Mesendoderm (in vitro differentiated cells): ENCODE measurements at places on chromosomes 1 and 21.
A peak's percentile ranks its signal among the peaks of the same experiment; 100 is the strongest.

GRCh38 chr1:225749706-225750105 lies 27.9 kb upstream of the SRP9 start:
- DNase-seq: no peak

DNA sequence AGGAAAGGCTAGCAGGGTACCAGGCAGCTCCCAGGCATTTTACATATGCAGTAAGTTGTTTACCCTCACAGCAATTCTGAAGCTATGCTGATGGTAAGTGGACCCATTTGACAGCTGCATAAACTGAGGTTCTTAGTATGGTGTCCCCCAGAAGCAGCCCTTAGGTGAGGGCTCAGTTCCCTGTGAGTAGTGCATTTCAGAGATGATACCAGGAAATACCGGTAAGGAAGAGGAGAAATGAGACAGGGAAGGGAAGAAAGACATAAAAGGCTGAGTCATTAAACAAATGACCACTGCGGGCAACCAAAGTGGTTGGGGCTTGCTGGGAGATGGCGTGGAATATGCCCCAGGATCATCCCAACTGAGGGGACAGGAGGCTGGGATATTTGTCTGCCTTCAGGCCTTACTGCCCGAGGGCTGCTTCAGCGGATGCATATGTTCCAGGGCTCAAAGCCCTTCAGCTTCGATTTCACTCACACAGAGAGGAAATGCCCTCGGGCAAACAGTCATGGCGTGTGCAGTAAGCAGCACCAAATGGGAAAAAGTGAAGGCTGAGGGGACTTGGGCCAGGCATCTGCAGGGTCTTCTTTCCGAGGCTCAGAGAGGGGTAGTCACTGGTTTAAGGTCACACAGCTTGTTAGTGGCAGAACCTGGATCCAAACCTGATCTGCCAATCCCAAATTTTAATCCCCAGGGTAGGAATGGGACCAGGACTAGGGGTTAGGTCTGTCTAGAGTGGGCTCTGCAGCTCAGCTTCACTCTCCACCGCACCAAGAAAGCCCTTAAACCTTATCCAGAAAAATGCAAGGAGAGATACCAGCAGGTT lies 133.7 kb upstream of the RUNX3 start:
- DNase-seq: peak; percentile 39

DNA sequence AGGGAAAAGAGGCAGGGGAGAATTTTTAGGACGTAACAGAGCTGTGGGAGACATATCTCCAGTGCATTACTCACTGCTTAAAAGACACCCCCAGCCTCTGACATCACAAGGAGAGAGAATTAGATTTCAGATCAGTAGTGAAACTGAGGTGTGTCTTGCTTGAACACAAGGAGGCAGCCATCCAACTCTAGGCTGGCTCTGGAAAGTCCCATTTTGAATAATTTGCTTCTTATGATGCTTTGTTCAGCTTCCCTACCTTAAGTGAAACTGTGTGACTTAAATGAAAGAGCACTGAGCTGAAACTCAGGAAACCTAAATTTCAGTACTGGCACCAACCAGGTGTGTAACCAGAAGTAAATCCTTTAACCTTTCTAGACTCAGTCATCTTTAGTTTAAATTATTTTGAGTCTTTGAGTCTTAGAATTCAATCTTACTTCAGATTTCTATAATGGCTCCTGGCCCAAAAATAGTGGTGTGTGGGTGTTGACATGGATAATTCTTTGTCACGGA lies 251.6 kb upstream of the SGIP1 start:
- DNase-seq: no peak

- DNase-seq: no peak
Observed at GRCh38 chr1:238991765-238992495, 394.4 kb upstream of the CHRM3 start.

DNA sequence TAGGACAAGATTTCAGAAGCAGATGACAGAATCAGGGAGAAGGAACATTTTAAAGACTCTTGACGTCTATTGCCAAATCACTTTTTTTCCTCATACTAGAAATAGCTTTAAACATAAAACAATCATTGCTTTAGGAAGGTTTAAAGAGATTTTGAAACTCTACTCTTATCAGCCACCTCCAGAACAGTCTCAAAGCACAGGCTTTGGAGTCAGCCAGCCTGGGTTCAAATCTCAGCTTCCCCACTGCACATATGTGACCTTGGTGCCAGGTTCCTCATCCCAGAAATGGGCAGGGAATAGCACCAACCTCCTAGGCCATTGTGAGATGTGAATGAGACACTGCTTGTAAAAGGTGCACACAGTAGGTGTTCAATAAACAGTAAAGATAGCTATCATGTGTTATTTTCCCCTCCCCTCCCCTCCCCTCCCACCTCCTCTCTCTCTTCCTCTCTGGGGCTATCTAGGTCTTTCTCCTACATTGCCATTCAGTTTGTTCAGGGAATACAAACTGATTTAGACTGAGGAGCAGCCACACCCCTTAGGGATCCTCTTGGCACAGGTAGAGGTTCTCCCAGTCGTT lies 20.6 kb downstream of the SPOCD1 start:
- no peak for DNase-seq

DNA sequence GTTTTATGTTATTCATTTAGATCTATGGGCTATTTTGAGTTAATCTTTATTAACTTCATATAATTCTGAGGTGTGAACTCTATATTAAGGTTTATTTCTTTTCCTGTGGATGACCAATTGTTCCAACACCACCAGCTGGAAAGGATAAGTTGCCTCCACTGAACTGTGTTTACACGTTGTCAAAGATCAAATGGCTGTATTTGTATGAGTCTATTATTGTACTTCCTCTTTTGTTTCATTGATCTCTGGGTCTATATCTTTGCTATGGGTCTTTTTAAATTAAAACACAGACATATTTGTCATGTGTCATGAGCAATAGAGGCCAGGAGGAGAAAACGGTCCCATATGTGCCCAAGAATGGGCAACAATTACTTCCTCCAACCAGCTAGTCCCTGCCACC lies 5.2 kb upstream of the MAB21L3 start:
- DNase-seq: no peak

DNA sequence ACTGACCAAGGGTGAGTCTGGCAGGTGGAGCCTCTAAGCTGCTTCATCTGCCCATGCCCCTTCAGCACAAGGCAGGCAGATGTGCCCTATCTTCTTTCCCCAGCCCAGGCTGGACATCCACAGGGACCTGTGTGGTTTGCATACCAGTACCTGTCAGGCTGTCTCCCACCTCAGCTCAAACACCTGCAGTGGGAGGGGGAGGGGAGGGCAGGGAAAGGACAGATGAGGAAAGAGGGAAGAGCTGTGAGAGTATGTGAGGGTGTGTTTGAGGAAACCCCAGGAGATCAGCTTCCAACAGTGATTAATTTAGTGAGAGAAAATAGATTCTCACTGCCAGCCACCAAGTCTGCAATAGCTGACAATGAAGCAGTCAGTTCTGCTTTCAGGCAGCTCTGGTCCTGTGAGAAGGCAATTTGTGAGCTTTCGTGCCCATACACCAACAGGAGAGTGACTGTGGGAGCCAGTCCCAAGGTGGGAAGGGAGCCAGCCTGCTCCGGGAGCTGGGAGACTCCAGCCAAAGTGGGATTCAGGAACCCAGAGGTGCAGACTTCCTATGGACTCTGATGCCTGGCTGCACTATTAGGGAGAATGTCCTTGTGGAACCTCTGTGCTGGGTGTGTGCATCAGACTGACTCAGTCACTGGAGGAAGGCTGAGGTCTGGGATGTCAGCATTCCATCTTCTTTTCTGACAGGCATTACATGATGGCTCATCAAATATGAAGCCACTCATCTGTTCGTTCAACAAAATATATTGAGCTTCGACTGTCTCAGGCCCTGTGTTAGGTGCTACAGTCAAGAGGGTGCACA lies 59.7 kb downstream of the TNR start:
- no peak for DNase-seq
